ENCODE measurements at places on chromosomes 6 and 20.

GRCh38 chr6:14968056-14968637 lies 277.7 kb upstream of the JARID2 start:
- no peak for DNase-seq

GRCh38 chr6:158047127-158047518 lies 65.5 kb downstream of the SYNJ2 start:
- peak; percentile 28 for DNase-seq

DNA sequence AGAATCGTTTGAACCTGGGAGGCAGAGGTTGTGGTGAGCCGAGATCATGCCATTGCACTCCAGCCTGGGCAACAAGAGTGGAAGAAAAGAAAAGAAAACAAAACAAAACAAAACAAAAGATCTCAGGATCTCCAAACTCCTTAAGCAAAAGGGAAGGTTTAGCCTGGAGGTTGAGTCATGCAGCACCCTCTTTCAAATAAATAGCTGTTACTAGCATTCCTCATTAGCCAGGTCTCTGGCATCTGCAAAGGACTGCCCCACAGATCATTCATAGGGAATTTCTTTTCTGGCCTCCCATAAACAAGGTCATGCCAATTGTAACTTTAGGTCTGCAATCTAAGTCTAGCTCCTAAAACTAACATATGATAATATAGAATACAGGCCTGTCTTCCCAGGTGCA lies 37.2 kb downstream of the EDN1 start:
- DNase-seq: no peak

- DNase-seq: no peak
These were observed 69.9 kb upstream of the BTBD3 start for GRCh38 chr20:11847827-11848226.

GRCh38 chr20:19628570-19629134 lies 129.4 kb upstream of the RIN2 start:
- DNase-seq: no peak

DNA sequence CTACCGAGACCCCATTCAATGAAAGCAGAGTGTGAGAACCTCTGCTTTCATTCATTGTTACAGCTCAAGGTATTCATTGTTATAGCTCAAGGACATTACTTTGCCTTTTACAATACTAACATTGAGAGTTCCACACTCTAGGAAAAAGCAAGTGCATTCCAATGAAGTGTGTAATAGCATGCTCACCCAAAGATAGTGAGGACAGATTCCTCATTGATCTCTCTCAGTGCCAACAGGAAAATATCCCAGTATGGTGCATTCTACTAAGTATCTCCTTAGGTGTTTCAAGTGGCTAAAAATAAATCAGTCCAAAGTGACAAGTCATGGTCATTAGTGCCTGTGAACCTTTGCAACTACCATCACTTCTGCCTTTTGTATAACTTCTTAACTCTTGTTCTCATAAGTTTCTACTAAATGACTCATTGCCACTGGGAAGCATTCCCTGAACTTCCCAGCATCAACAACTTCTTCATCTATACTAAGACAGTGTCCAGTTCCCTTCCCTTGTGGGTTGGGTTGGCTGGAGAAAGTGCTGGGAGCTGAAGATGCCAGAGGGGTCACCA lies 140.7 kb upstream of the STXBP5 start:
- DNase-seq: no peak

DNA sequence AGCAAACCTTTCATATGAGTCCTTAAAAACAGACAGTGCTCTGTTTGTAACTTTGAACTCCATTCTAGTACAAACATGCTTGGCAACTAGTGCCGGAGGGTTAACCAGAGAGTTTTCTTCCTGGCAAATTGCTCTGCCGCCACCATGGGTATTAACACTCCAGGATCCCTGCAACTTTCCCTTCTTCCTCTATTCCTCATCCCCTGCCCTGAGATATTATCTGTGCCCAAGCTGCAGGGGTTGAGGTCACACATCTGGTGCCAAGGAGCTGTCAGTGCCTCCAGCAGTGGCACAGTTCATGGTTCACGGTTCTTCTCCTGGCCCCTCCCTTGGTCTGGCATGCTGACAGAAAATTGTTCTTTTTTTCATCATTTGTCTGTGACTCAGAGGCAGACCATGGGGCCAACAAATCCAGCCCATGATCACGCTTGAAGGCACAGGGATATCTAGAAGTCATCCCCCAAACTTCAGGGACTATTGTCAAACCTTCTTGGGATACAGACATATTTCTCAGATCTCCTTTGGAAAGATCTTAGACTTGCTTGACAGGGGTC lies 77.5 kb downstream of the ATXN1 start:
- no peak for DNase-seq

DNA sequence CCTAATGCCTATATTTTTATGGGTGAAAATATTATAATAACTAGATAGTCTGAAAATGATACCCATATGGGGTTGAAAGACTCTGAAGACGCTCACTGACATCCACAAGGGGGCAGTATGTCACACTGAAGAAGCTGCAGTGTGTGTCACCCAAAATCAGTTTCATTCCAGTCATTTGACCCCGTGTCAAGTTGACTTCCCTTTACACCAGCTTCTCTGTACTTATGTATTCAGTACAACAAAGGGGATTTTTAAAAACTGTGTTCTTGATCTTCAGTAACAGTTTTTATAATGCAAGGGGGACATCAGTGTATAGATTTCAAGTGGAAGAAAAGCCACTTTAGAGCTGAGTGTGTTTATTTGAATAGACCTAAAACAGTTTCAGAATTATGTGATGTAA lies 19.3 kb downstream of the FAXC start:
- no peak for DNase-seq

- no peak for DNase-seq
These were observed 17.6 kb downstream of the SLC18B1 start for GRCh38 chr6:132780770-132781371.

DNA sequence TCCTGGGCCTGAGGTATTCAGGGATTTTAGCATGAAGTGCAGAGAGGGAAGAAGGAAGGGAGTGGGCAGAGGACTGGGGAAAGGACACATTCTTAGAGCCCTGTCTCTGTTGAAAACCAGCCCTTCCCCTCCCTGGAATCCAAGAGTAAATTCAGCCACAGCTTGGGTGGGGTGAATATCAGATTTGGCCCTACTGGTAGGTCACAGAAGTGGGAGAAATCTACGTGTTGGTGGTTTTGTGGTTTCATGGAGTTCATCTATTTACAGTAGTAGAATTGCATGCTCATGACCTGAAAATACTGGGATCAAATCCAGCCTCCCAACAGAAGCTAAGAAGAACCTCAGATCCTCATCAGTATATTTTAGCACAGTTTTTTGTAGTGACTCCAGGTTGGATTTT lies 404.4 kb downstream of the BMP2 start:
- DNase-seq: no peak

GRCh38 chr6:144730088-144730645 lies 445.0 kb downstream of the UTRN start:
- DNase-seq: no peak

- DNase-seq: no peak
These were observed 431.2 kb upstream of the PTCHD4 start for GRCh38 chr6:48542191-48542590.

GRCh38 chr6:2962004-2962403 lies 9.4 kb downstream of the SERPINB6 start:
- DNase-seq: no peak

- no peak for DNase-seq
These were observed 110.4 kb downstream of the ADGB start for GRCh38 chr6:146709036-146709622.

- DNase-seq: no peak
These were observed 6.6 kb upstream of the SPO11 start for GRCh38 chr20:57323034-57323433.

DNA sequence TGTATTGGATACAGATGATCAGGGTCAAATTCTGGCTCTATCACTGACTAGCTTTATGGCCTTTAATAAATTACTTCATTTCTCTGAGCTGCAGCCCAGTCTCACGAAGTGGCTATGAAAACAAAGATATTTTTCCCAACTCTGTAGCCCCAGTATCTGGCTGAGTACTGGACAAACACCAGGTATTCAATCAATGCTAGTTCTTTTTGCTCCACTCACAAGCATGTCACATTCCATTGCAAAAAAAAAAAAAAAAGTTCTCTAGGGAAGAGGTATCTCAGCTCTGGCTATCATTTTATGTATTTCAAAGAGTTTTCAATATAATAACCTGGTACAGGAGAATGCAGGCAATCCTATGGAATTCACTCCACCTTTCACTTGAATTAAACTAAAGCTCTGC lies 3.1 kb downstream of the CHD6 start:
- no peak for DNase-seq

- no peak for DNase-seq
These were observed 111.2 kb upstream of the PRDM1 start for GRCh38 chr6:105974986-105975385.

DNA sequence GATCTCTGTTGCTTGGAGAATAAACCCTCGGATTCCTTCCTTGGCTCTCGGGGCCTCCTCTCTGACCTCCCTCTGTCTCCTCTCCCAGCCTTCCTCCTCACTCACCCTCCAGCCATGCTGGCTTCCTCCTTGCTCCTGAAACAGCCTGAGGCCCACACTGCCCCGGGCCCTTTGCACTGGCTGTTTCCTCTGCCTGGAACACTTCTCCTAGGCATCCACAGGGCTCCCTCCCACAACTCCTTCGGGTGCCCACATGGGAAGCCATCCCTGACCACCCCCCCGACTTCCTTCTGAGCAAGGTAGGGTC lies 87.7 kb downstream of the CEBPB start:
- DNase-seq: no peak

- DNase-seq: no peak
These were observed 45.1 kb downstream of the FNDC1 start for GRCh38 chr6:159214281-159214680.

DNA sequence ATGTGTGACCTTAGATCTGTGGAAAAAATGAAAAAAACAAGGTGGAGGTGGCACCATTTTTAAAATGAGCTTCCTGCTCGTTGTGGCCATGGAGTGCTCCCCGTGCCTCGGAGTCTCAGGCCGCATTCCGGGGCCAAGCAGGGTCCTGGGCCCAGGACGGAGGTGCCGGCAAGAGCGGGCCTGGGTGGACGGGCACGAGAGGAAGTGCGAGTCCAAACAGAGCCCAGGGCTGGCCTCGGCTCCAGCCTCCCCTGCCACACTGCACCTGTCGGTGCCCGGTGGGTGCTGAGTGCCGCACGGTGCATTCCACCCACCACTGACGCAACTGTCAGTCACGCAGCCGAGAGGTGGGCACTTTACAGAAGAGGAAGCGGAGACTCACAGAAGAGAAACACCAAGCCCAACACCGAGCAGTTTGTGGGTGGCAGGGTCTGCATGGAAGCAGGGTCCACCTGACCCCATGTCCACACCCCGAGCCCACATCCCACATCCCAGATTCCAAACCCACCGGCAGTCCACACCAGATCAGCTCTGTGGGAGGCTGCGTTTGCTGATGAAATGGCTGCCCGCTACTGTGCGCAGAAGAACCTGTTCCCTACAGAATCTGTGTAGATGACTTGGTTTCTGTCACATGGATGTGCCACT lies 97.7 kb downstream of the PSMB1 start:
- DNase-seq: no peak

DNA sequence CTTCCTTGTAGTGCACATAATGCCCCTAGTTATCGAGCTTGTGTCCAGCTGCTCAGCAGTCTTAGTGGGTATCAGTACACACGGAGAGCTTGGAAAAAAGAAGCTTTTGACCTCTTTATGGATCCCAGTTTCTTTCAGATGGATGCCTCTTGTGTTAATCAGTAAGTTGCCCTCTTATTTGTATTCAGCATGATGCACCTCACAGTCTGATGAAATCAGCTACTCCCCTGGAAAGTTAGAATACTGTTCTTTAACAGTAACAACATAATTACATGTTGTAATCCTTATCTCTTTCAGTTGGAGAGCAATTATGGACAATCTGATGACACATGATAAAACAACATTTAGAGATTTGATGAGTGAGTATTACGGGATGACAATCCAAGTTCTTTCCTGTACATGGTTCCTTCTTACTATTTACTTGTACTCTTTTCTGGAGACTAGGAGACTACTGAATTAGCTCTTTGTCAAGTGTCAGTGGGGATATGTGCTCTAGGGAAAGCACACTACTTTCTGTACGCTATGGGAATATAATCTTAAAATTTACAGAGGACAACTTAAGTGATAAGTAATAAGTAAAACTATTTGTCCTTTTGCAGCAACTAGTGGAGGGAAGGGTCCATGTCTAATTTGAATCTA lies 39.1 kb downstream of the PGM3 start:
- DNase-seq: no peak

- no peak for DNase-seq
These were observed 341.3 kb downstream of the TAF4 start for GRCh38 chr20:61724376-61724775.

- no peak for DNase-seq
These were observed 100.0 kb downstream of the OR2B2 start for GRCh38 chr6:27812078-27812804.

DNA sequence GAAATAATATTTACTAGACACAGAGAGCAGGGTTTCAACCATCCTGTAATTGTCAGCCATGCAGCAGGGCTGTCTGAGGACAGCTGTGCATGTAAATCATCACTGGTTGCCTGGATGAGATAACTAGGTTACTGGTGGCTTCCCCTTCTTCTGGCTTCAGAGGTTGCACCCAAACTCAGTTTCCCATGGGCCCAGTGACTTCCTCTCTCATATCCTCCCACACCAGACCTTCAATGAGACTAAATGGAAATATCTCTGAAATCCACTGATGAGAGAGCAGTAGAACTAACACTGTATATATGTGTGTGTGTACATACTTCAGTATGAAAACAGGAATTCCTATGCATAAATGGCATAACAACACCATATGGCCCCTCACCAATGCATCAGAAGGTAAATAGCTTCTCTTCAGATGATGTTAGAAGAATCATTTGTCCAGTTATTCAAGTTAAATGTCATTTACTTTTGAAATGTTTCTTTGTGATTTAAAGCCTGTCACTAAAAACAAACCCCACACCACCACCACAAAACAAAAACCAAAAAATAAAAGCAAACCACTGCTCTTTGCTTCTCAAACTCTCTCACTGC lies 51.0 kb upstream of the IL20RA start:
- no peak for DNase-seq

DNA sequence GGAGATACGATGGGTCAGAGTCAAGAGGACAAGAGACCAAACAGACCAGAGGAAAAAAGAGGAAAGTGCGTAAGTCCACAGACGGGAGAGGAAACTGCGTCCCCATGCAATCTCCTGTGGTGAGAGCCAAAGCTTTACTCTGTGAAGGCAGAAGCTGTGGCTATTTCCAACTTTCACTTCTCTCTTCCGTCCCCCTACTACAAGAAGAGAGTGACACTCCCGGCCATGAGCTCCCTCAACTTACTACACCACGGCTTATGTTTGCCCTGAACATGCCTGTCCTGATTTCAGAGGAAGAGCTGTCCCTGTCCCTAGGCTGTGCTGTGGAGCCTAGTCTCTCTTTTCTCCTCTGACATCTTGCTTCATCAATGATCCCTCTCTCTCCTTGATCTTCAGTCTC lies 11.5 kb upstream of the SSR1 start:
- DNase-seq: no peak

- DNase-seq: no peak
These were observed at the start of gene KCNQ2 for GRCh38 chr20:63471981-63472831. KCNQ2 (minus strand) TSS chr20:63472655; CDS start chr20:63472463, 192 bp downstream.

GRCh38 chr6:147983581-147984366 lies 358.9 kb upstream of the SASH1 start:
- DNase-seq: no peak

Measured in stimulated activated CD8-positive, alpha-beta memory T cell treated with anti-CD3 and anti-CD28 coated beads, Interleukin-15, amount 100 ng/mL, for 24 hours (primary cell).